ENCODE measurements at places on chromosomes 5 and 9.

DNA sequence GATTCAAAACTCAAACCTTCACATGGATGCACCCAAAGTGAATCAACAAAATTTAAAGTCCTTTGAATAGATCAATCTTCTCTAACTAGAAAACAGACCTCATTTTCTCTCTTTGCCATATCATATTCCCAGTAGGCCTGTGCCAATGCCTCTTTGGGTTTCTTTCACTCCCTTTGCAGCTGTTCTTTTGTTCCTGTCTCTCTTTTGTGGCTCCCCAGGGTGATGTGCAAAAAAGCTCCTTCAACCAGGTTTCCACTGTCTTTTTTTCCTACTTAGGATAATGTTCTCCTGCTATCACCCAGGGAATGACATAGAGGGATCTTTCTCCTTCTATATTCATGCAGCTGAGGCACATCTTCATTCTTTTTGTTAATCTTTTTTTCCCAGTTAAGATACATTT is 54.6 kb downstream of the MARCHF3 start:
- no peak for DNase-seq

- DNase-seq = no peak
These were observed 296.4 kb downstream of the SLIT3 start for GRCh38 chr5:169004551-169004950.

GRCh38 chr9:119252671-119253299 is 116.5 kb downstream of the BRINP1 start:
- no peak for DNase-seq

GRCh38 chr9:120978987-120979386 is 52.4 kb upstream of the TRAF1 start:
- DNase-seq = no peak

- no peak for DNase-seq
These were observed 65.2 kb downstream of the MRPL36 start for GRCh38 chr5:1734271-1734907.

DNA sequence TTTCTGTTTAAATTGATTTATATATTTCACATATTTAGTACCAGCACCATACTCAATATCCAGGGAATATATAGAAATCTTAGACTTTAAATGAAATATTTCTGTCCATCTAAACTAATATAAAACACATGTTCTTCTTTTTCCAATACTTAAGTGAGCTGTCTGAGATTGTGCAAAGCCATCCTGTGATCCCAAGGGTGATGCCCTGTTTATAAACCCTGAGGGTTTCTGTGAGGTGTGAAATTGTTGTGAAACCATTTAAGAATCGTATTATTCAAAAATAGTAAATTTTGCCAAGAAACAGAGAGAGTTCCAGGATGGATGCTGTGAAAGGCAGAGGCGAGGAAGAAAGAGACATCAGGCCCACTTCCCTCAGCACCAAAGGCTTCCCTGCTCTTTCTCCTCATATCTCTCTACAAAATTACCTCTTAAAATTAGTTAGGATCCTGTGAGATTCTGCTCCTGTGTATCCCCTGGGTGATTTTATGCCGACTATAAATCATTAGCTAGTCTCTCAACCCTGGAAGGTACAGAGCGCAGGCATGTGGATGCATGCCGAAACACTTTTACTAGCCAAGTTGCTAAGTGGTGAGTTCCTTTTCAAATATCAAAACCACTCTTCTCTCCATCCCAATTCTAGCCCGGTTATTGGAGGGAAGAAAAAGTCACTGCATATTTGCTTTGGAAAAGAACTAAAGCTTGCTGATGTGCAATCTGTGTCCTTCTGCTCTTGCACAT is 183.0 kb downstream of the GLIS3 start:
- DNase-seq = no peak

- DNase-seq = no peak
These were observed 154.4 kb downstream of the AUH start for GRCh38 chr9:91207397-91207728.

DNA sequence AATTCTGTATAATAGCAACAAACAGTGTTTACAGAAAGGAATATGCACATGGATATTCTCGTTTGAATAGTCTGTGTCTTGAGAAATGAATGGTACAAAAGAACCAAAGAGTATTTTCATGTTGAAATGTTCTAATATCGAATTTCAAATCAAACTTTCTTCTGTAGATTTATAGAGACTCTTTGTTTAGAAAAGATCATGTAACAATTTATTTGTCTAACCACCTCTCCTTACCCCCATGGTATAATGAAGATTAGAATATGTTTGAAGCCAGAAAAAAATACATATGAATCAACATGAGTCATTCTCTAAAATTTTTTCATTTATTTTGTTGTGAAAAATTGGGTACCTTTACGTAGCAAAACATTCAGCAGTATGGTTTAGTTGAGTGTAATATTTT is 285.6 kb downstream of the PRR16 start:
- DNase-seq = no peak

- DNase-seq = no peak
These were observed 141.4 kb downstream of the NPR3 start for GRCh38 chr5:32852535-32852934.

- DNase-seq = no peak
These were observed 167.6 kb upstream of the FSTL4 start for GRCh38 chr5:133779828-133780475.

- no peak for DNase-seq
These were observed 386.1 kb downstream of the NTRK2 start for GRCh38 chr9:85055506-85056202.

- no peak for DNase-seq
These were observed 50.5 kb downstream of the PRRT1B start for GRCh38 chr9:131595696-131596429.

DNA sequence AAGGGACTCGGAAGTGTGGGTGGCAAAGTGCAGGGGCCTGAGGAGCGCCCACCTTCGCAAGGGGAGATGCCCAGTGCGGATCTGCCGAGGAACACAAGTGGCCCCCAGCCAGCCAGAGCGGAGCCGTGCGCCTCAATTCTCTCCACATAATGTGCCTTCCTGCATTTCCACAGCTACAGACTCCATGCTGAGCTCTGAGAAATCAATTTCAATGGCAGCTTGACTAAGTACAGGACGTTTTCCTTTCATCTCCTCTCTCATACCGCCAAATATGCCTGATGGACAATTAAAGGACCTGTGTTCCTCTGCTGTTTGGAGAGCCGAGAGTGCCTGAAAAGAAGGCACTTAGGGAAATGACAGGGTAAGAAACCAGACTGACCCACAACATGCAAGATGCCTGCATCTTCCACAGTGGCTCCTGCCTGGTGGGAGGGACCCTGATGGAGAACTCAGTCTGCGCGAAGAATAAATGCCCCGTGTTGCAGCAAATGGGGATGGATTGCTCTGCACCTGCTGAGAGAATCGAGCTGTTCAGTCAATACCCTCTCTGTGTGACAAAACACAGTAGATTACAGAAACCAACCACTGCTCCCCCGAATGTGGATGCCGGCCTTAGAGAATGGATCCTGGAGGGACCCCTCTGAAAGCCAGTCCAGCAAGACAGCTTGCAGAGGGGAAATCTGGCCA is 38.6 kb upstream of the OLFM1 start:
- no peak for DNase-seq

GRCh38 chr5:156623381-156624040 is 226.6 kb upstream of the PPP1R2B start:
- no peak for DNase-seq

GRCh38 chr5:131649161-131649560 is 14.1 kb upstream of the RAPGEF6 start:
- DNase-seq = no peak

GRCh38 chr9:136963341-136963740 is 11.3 kb downstream of the LCN12 start:
- DNase-seq = no peak

GRCh38 chr9:114487607-114488300 is 17.5 kb downstream of the WHRN start:
- DNase-seq = peak; percentile 17

- DNase-seq = no peak
These were observed 93.6 kb upstream of the OTULINL start for GRCh38 chr5:14487897-14488570.

DNA sequence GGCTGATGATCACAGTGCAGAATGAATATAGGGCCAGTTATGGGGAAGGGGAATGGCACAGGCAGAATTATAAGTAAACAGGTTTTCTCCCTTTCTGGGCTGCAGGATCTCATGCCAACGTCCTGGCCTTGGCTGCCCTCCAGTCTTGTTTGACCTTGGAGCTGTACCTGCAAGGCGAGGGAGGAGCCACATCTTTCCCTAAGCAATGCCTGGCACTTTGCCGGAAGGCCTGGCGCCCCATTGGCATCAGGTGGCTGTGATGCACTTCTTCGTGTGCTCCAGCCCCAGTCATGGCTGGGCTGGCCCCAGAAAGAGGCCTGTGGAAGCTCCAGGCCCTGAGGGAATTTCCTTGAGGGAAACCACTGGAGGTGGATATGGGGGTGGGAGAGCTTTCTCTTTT is 16.7 kb upstream of the IQGAP2 start:
- DNase-seq = no peak

DNA sequence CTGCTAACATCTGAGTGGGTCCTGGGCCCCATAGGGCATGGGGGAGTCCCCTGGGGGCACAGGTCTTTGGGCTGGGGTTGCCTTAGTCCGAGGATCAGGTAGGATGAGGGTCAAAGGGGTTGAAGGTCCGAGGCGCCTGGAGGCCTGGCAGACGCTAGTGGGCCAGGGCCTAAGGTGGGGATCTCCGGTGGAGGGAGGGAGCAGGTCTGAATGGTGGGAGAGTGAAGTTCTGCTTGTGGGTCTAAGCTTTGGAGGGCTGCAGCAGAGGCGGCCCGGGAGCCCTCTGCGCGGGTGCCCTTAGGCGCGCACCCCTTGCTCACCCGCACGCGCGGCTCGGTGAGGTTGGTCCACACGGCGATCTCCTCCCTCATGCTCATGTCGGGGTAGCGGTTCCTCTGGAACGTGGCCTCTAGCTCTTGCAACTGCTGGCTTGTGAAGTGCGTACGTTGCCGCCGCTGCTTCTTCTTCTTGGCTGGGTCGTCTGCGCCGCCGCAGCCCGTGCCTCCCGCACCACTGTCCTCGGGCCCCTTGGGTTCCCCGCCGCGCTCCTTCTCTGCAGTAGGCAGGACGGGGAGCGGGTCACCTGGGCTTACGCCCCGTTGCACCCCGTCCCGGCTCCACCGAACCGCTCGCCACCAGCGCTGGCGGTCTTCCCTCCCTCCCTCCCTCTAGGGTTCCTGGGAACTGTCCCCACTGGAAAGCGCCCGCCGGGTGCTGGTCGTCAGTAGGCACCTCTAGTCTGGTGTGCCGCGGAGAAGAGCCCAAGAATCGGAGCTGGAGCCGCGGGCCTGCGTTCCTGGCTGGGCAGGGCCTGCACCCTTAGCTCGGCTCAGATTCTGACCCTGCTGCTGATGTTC is 2.8 kb downstream of the PITX1 start:
- no peak for DNase-seq

- no peak for DNase-seq
These were observed 95.0 kb upstream of the RUFY1 start for GRCh38 chr5:179455320-179455719.

DNA sequence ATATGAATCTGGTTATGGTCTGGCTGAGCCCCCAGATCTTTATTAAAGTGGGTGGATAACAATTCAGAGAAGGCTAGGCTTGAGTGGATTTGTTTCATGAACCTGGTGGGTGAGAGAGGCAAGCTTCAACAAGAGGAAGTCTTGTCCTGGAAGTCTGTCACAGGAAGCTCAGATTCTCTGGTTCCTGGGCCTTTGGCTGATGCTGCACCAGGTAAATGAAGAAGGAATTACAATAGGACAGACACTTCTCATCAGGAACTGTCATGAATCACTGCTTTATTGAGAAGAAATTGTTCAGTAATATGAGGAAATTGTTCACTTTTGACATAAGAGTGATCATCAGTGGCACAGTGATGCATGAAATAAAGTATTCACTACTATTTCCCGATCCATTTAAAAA is 167.6 kb upstream of the ELL2 start:
- DNase-seq = no peak

GRCh38 chr9:119451426-119451825 is 82.2 kb upstream of the BRINP1 start:
- DNase-seq = no peak

DNA sequence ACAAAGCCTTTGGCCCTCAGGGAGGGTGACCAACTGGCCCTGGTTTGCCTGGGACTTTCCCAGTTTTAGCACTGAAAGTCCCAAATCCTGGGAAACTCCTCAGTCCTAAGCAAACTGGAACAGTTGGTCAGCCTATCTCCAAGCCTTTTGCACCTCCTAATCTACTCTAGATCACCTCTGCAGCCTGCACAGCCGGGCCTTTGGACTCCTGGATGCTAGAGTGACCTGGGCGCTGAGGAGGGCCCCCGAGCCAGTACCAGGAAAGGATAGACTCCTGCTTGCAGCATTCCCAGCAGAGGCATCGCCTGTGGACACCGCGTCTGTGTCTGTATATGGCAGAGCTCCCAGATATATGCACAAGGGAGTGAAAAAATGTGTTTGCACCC is 15.1 kb downstream of the IRF1 start:
- DNase-seq = no peak

DNA sequence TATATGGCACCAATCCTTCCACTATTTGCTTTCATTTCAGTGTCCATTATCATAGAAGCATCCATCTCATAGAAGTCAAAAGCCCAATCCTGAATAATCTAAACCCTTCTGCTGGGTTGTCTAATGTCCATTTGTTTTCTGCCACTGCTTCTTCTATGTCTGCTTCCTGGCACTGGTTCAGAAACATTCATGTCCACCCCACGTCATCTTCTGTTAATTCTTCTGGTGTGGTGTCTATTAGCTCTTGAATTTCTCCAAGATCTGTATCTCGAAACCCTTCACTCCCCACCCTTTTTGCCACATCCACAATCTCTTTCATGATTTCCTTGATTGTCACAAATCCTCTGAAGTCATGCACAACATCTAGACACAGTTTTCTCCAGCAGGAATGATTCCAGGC is 23.2 kb upstream of the GOLGA1 start:
- DNase-seq = no peak
